ENCODE measurements at places on chromosomes 3 and 15. TPM values are rescaled to one million over a fixed set of nuclear protein-coding genes. Genes with fewer than 3 reads are reported as not detected.

DNA sequence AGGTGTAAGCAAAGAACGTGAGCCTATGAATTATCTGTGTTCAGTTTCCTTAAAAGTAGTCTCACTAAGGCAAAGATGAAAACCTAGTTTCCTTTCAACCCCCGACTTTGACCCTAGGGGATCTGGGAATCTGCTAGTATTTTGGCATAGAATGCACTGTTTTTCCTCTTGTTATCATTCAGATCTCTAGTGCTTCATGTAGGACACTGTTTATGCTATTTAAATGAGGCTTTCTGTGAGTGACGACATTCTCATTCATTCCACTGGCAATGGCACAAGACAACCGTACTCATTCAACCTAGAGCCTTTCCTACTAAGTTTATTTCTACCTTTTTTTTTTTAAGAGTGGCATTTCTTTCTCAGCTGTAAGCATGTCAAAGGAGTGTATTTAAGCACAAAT is 67.0 kb downstream of the CHAC1 start:
- no peak for DNase-seq

GRCh38 chr15:64310036-64310435 is 45.9 kb downstream of the CSNK1G1 start:
- no peak for DNase-seq

The GABRR3 gene
- not detected for total RNA-seq

DNA sequence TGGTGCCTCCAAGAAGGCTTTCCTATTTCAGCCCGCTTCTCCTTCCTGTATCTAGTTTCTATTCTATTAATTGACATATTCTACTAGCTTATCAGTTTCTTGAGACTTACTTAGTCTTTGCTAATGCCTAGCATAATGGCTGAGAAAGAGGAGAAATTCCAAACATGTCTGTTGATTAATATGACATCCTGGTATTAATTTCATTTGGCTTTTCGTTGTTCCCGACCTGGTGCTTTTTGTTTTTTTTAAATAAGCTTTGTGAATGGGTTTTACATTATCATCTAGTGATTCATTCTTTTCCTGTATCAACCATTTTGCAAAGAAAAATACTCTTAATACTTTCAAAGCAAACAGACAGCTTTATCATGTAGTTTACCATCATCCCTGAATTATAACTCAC is 13.1 kb downstream of the WDR53 start:
- DNase-seq: no peak

- no peak for DNase-seq
Observed at GRCh38 chr3:160758929-160759577, 3.0 kb downstream of the PPM1L start.

GRCh38 chr3:128814519-128815317 is 64.7 kb upstream of the ACAD9 start:
- DNase-seq: no peak

GRCh38 chr3:115930168-115930567 is 306.9 kb downstream of the GAP43 start:
- no peak for DNase-seq

DNA sequence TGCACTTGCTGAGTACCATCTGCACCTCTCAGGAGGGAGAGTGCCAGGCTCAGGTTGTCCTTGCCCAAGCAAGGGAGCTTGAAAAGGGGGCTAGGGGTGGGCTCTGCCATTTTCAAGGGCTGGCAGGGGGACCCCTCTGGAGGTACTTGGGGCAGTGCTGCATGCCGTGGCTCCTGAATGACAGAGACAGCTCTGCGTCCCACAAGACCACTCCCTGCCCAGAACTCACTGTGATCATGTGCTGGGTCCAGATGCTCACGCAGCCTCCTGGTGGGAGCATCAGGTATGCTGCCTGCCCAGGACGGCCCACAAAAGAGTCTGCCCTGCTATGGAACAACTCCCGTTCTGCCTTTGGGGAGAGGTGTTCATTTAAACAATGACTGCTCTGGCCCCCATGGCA is 165.2 kb downstream of the GOLGA6L4 start:
- DNase-seq: peak; percentile 62

DNA sequence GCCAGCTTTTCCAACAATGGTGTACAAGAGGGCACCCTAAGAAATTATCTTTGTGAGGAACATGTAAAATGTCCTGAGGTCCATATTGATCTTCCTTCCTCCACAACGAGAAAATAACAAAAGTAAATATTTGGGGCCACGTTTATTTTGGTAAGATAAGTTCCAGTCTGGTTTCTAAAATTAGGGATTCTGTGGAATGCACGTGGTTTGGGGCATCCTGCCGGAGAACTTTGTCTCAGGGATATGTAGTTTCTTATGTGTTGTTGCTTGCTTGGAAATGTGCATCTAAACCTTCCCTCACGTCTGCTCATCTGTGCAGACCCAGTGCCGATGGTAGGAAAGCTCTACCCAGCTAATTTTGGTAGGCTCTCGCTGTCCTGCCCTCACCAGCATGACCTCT is 62.8 kb downstream of the CTDSPL start:
- peak; percentile 89 for DNase-seq

- no peak for DNase-seq
Observed at GRCh38 chr3:55180161-55180560, 252.3 kb upstream of the LRTM1 start.

- no peak for DNase-seq
Observed at GRCh38 chr3:134867277-134867676, 72.2 kb downstream of the EPHB1 start.

- DNase-seq: no peak
Observed at GRCh38 chr3:102483556-102483955, 48.7 kb downstream of the ZPLD1 start.

The GHSR gene
- not detected for total RNA-seq

The SERPINI2 gene
- total RNA-seq: not detected

The FBXW12 gene
- not detected for total RNA-seq

DNA sequence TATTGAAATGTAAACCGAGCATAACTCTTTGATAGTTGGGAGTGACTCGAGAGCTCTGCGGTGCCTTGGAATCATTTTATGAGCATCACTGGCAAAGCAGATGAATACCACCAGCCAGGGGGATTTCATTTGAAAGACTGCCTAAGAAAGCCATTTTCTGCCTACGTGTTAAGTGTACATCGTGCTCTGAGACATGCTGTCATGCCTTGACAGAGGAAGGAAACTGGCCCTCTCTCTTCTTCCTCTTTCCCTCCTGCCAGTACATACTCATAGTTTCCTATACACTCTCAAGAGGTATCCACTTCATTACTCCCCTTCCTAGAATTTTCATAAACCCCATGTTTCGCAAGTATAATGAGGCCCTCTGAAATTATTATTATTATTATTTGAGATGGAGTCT is 8.8 kb downstream of the BCL2A1 start:
- no peak for DNase-seq

GRCh38 chr3:90056281-90057032 is 949.0 kb downstream of the EPHA3 start:
- no peak for DNase-seq

The CX3CR1 gene
- 0.42 TPM for total RNA-seq
